ENCODE measurements at places on chromosomes 11 and 22.

DNA sequence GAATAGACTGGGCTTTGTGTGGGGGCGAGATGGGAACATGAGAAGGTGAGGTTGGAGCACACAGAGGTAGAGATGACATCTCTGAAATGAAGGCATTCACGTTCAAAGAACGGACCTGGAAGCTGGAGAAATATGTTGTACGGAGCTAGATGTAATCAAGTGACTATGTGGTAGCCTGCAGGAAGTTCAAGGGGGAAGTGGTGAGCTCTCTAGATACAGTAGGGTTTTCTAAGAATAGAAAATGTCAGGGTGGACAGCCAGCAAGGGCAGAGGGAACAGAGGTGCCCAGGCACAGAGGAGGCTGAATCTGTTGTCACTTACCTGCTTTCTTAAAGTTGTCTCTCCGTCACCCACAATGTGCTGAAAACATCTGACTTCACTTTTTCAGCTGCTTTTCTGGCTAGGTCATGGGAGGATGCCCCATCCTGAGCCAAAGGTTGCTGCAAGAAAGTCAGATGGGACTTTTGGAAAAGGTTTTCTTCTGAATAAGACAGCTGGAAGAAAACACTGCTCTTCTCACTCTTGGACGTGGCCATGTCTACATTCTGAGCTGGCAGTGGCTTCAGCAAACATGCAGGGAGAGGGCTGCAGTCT lies 171.5 kb upstream of the B3GAT1 start:
- no peak for DNase-seq

GRCh38 chr11:115505175-115505574 lies 960 bp upstream of the CADM1 start:
- no peak for DNase-seq

DNA sequence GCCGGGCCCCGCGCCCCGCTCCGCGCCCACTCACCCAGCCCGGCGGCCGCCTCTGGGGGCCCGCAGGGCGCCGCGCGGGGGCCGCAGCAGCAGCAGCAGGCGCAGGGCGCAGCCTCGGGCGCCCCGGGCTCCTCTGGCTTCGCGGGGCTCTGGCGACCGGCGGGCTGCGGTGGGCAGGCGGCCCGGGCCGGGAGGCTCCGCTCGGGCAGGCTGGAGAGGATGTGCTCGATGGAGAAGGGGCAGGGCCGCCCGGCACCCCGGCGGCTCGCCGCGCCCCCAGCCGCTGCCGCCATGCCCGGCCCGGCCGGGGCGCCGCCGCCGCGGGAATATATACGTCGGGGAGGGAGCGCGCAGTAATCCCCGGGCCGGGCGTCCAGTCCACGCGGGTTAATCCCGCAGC lies at the start of gene GSC2:
GSC2 (minus strand) TSS at position 302 of the 400 bp plus-strand sequence; CDS start at position 293, 9 bp downstream.
- DNase-seq = no peak

GRCh38 chr22:44386386-44387035 lies 73.8 kb upstream of the SHISAL1 start:
- no peak for DNase-seq

- no peak for DNase-seq
Measured at GRCh38 chr11:134821422-134821821, 409.4 kb upstream of the B3GAT1 start.

GRCh38 chr11:44188643-44189042 lies 93.2 kb downstream of the EXT2 start:
- no peak for DNase-seq

GRCh38 chr11:10564696-10565318 lies 3.7 kb downstream of the LYVE1 start:
- DNase-seq = no peak

DNA sequence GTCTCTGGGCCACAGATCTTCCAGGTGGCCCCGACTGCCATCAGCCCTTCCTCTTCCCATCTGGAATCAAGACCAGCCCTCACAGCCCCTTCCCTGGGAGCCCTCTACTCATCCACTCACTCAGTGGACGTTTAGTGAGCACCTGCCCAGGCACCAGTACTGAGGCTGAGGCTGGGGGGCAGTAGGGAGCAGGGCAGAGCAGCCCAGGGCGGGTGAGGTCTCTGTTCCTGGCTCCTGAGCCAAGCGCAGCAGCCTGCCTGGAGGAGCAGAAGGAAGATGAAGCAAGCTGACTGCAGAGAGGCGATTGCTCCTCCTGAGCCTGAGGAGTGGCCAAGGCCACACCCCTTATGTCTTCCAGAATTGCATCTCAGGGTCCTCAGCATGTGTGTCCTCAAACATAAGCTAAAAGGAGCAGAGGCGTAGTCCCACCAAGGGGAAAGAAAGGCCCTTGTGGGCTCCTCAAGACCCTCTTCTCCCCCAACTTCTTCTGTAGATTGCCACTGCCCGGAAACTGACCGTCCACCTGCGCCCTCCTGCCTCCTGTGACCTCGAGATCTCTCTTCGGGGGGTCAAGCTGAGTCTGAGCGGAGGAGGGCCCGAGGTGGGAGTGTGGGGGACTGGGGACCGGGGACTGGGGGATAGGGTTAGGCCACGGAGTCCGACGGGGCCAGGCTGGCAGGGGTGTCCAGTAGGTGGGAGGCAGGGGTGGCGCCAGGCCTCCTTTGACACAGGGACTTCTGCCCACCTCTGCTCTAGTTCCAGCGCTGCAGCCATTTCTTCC lies 5.8 kb downstream of the MAPK8IP2 start:
- DNase-seq = no peak

GRCh38 chr22:42752912-42753311 lies 32.2 kb upstream of the A4GALT start:
- no peak for DNase-seq

- no peak for DNase-seq
Measured at GRCh38 chr11:108853864-108854263, 189.0 kb downstream of the DDX10 start.
